ENCODE measurements at places on chromosomes 1 and 21. TPM values are rescaled to one million over a fixed set of nuclear protein-coding genes. Genes with fewer than 3 reads are reported as not detected.

DNA sequence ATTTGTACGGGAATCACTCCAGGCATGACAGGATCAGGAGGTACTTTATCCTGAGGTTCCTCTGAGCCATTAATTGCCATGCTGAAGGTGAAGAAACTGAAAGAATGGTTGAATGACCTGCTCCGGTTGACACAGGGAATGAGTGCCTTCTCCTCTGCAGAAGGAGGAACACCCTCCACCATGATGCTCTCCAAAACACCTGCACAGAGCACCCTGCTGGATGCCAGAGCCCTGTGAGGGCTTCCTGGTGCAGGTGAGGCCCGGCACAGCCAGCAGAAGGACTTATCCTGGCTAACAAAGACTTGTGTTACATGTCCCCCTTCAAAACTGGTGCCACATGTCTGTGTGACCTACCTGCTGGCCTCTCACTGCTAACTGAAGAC lies 14.3 kb upstream of the LBR start:
- no peaks in the 10 kb centered on the region for H3K36me3 ChIP-seq
- no peak overlapping the region for H3K27ac ChIP-seq
- H3K4me1 ChIP-seq = peaks cover 27% of the 10 kb centered on the region
- no peaks in the 10 kb centered on the region for H3K27me3 ChIP-seq

DNA sequence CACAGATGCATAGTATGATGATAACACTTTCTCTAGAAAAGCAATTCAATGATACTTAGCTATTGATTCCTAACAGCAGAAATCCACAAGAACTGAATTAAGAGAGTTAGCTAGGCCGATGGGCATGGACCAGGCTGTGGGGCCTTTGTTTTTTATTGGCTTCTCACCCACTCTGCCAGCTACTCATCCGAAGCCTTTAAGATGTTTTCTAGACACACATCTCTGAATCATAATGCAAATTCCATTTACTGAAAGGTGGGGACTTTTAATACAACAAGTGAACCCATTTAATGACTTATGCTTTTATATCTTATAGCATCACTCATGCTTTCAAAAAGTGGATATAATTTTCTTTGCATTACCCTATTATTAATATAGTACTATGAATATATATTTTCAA lies 170.2 kb downstream of the RUNX1 start:
- no peak overlapping the region for H3K4me3 ChIP-seq
- H3K36me3 ChIP-seq = no peaks in the 10 kb centered on the region
- no peak for DNase-seq

- no peaks in the 10 kb centered on the region for H3K27me3 ChIP-seq
- H3K4me1 ChIP-seq = no peaks in the 10 kb centered on the region
- no peaks in the 10 kb centered on the region for H3K36me3 ChIP-seq
- no peak for DNase-seq
Measured at GRCh38 chr1:23872421-23872820, 4.3 kb upstream of the FUCA1 start.

DNA sequence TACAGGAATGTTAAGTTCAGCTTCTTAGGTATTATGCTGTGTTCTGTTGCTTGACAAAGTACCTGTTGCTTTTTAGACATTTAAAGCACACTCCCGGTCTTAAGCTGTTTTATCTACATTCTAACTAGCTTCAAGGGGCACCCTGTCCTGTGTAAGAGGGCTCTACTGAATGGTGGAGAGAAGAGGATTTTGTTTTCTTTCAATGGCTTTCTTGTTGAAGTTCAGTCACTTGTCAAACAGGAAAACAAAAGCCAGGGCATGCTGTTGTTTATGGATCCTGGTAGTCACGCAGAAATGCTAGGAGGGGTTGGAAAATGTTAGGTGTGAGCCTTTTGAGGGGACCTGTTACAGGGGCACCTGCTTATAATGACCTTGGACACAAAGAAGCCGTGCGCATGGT lies 30.7 kb downstream of the PGM1 start:
- H3K4me3 ChIP-seq = no peak overlapping the region
- no peaks in the 10 kb centered on the region for H3K36me3 ChIP-seq
- no peaks in the 10 kb centered on the region for H3K27me3 ChIP-seq
- no peak overlapping the region for H3K27ac ChIP-seq
- DNase-seq = no peak

GRCh38 chr1:19647643-19648042 lies 3.5 kb downstream of the NBL1 start:
- H3K4me3 ChIP-seq = no peak overlapping the region
- peaks cover 7% of the 10 kb centered on the region for H3K36me3 ChIP-seq
- no peak overlapping the region for H3K27ac ChIP-seq
- H3K4me1 ChIP-seq = peaks cover 12% of the 10 kb centered on the region

DNA sequence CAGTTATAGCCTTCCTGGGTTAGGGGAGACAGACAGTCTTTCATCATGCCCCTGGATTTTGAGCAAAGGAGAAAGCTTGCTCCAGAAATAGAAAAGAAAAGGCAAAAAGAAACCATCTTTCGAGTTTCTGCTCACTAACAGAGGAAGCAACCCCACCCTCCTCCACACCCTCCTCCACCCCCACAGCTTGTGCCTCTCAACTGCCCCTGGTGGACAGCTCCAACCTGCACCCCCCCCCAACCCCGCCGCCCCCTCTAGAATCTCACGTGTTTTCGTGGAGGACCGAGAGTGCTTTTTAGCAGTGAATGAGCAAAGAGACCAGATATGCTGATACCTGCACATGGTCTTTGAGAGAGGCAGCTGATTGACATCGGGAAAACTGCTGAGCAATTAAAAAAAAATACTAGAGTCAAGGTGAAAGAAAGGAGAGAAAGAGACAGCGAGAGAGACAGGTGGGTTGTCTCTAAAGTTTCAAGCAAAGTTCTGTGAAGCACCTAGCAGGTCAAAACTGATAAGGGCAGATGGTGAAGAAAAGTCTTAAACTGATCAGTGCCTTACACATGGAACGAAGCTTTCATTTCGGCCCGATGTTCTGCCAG lies 358.3 kb downstream of the KIF26B start:
- no peak overlapping the region for H3K27ac ChIP-seq
- peak; percentile 55 for DNase-seq
- H3K4me3 ChIP-seq = no peak overlapping the region
- H3K36me3 ChIP-seq = no peaks in the 10 kb centered on the region
- no peaks in the 10 kb centered on the region for H3K27me3 ChIP-seq

DNA sequence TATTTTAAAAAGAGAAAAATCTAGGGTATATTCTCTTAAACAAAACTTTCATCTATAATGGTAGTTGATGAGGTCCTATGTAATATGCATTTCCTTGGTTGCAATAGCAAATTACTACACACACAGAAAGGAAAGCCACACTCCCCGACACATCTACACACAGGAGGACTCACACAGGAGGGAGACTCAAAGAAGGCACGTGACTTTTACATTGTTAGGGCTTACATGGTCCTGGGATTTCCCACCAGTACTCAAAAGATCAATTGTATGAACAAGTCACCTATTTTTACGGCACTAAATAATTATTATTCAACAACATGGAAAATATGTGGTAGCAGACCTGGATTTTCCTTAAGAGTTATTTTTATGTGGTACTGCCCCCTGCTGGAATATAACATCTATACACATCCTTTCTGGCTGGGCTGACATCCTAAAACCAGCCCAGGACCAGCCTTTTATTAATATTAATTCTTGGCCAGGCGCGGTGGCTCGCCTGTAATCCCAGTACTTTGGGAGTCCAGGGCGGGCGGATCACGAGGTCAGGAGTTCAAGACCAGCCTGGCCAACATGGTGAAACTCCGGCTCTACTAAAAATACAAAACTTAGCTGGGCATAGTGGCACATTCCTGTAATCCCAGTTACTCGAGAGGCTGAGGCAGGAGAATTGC lies 33.9 kb upstream of the LGALS8 start:
- no peaks in the 10 kb centered on the region for H3K4me1 ChIP-seq
- H3K27me3 ChIP-seq = no peaks in the 10 kb centered on the region
- no peaks in the 10 kb centered on the region for H3K36me3 ChIP-seq
- H3K27ac ChIP-seq = no peak overlapping the region
- no peak for DNase-seq

- DNase-seq = no peak
- H3K4me3 ChIP-seq = no peak overlapping the region
- peaks cover 2% of the 10 kb centered on the region for H3K36me3 ChIP-seq
Measured at GRCh38 chr1:33377013-33377412, 53.9 kb downstream of the PHC2 start.

- H3K4me1 ChIP-seq = no peaks in the 10 kb centered on the region
- H3K36me3 ChIP-seq = no peaks in the 10 kb centered on the region
- no peak for DNase-seq
- no peak overlapping the region for H3K4me3 ChIP-seq
- no peak overlapping the region for H3K27ac ChIP-seq
Measured at GRCh38 chr1:114386129-114387009, 124.6 kb downstream of the TRIM33 start.

- no peak overlapping the region for H3K4me3 ChIP-seq
- no peak for DNase-seq
- H3K4me1 ChIP-seq = no peaks in the 10 kb centered on the region
Measured at GRCh38 chr21:32547018-32547417, 38.3 kb downstream of the TCP10L start.

DNA sequence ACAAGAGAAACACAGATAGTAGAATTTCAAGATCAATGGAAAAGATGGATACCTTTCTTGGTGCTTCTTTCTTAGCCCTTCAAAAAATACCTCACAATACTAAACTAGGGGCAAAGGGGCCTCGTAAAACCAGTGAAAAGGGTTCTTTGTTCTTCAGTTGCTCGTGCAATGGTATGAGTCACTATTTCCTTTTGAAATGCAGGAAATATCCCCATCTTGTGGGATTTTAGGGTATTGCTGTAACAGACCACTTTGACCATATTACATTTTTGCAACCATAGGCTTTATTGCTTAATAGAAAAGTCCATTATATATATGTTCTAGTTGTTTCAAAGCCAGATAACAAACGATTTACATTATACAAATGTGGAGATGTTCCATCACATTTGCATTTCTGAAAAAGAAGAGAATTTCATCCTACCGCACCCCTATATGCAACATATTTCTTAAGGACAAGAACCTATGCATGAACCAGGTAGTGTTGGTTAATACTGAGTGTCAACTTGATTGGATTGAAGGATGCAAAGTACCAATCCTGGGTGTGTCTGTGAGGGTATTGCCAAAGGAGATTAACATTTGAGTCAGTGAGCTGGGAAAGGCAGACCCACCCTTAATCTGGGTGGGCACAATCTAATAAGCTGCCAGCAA lies 88.6 kb upstream of the PKN2 start:
- H3K27ac ChIP-seq = no peak overlapping the region
- H3K4me3 ChIP-seq = no peak overlapping the region
- DNase-seq = no peak
- no peaks in the 10 kb centered on the region for H3K4me1 ChIP-seq

DNA sequence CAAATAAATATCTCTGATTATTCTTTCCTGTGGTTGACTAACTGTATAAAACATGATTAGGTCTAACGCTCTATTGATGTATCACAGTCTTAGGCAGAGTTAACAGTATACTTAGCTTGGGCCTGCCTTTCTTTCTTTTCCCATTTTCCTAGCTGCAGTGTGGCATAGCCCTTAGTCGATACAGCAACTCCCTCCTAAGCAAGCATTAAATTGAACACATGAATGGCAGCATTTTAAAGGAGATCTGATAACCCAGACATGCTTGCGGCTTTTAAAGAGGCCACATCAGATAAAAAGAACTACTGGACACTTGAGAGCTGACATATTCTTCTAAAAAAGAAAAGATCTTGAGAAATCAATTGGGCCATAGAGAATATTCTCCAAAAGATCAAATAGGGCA lies 312.0 kb upstream of the TMPRSS15 start:
- H3K27ac ChIP-seq = no peak overlapping the region
- H3K4me1 ChIP-seq = no peaks in the 10 kb centered on the region
- no peak for DNase-seq

GRCh38 chr1:100187912-100188311 lies 9.9 kb upstream of the LRRC39 start:
- DNase-seq = peak; percentile 71
- no peak overlapping the region for H3K4me3 ChIP-seq
- no peak overlapping the region for H3K27ac ChIP-seq
- H3K36me3 ChIP-seq = peaks cover 2% of the 10 kb centered on the region

GRCh38 chr1:207925210-207925609 lies 14.3 kb upstream of the CD34 start:
- H3K4me3 ChIP-seq = no peak overlapping the region
- H3K36me3 ChIP-seq = no peaks in the 10 kb centered on the region
- H3K4me1 ChIP-seq = peaks cover 21% of the 10 kb centered on the region
- H3K27ac ChIP-seq = no peak overlapping the region

DNA sequence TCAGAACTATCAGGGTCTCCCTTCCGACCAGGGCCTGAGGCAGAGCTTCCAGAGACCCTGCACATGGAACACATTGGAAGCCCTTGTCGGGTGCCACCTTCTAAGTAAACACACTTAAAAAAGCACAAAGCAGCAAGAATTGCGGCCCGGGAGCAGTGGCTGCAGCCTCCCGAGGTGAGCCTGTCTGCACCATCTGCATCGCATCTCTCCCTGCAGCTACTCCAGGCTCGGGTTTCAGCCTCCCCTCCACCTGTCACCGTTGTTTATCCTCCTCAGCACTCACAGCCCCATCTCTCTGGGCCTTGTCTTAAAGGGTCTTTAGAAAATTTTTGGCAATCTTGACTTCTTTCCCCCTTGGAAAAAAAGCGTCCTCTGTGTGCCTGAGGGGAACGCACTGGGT lies 95.1 kb upstream of the ARHGEF16 start:
- no peak overlapping the region for H3K27ac ChIP-seq
- no peak overlapping the region for H3K4me3 ChIP-seq
- no peaks in the 10 kb centered on the region for H3K36me3 ChIP-seq
- H3K27me3 ChIP-seq = peaks cover 38% of the 10 kb centered on the region
- DNase-seq = no peak

DNA sequence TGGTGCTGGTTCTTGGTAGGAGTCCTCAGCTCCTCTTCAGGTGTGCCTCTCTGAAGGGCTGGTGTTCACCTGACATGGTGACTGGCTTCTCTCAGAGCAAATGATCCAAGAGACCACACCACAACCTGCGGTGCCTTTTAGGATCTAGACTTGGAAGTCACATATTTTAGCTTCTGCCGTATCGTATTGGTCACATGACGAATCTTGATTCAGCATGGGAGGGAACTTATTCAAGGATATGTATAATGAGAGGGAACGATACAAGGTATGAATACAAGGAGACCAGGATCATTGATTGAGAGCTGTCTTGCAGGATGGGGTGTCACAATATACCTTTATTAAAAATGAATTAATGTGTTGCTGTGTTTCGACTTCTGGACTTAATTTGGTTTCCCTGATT lies 58.0 kb downstream of the RAP1A start:
- no peak for DNase-seq
- peaks cover 22% of the 10 kb centered on the region for H3K36me3 ChIP-seq
- no peak overlapping the region for H3K4me3 ChIP-seq
- H3K4me1 ChIP-seq = no peaks in the 10 kb centered on the region
- no peaks in the 10 kb centered on the region for H3K27me3 ChIP-seq

- peak; percentile 95 for DNase-seq
- H3K4me3 ChIP-seq = no peak overlapping the region
- no peaks in the 10 kb centered on the region for H3K27me3 ChIP-seq
- no peak overlapping the region for H3K27ac ChIP-seq
- no peaks in the 10 kb centered on the region for H3K36me3 ChIP-seq
Measured at GRCh38 chr1:156689035-156689952, 12.1 kb upstream of the NES start.

GRCh38 chr1:23209770-23210169 lies 7.5 kb downstream of the HTR1D start:
- peaks cover 6% of the 10 kb centered on the region for H3K27me3 ChIP-seq
- H3K4me3 ChIP-seq = no peak overlapping the region
- no peaks in the 10 kb centered on the region for H3K36me3 ChIP-seq
- H3K27ac ChIP-seq = no peak overlapping the region
- DNase-seq = no peak

CGN gene
- total RNA-seq = 38.9 TPM

PIGK gene
- 24.3 TPM for total RNA-seq

KCNAB2 gene
- 86.4 TPM for total RNA-seq

EFNA1 gene
- 111 TPM for total RNA-seq

SLC25A24 gene
- 73.2 TPM for total RNA-seq

ARHGAP30 gene
- 10.5 TPM for total RNA-seq

PAQR7 gene
- 7.6 TPM for total RNA-seq

TNFAIP8L2 gene
- 11.3 TPM for total RNA-seq

SDCCAG8 gene
- total RNA-seq = 67.3 TPM

GSTM5 gene
- total RNA-seq = 23.7 TPM
